GM20000 (cell line): ENCODE measurements at places on chromosomes 11 and 22.

DNA sequence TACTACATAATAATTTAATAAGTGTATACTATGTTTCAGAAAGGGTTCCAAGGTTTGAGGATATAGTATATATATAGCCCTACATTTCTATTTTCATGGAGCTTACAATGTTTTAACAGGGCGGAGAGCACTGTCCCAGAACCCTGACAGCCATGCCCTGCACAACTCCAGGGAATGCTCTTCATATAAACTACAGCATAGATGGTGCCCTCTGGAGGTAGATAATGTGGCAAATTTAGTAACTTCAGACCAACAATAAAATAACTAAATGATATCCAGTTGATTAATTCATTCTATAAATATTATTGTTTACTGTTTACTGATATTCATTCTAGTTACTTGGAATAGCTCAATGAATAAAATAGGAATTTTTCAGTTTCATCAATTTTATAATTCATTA is 693.7 kb upstream of the CCDC179 start:
- no peak for DNase-seq

DNA sequence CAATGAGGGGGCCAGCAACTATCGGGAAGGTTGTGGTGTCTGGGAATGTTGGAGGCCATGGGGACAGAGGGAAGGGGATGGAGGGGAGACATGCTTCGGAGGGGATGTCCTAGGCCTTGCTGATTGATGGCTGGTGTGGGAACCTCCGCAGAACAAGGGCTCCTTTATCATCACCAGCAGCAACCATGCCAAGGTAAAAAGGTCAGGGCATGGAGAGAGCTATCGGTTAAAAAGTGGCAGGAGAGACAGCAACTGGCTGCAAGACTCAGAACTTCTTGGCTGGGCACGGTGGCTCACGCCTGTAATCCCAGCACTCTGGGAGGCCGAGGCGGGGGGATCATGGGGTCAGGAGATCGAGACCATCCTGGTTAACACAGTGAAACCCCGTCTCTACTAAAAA is 3.0 kb downstream of the GSTT4 start:
- DNase-seq, result peak; percentile 4

- no peak for DNase-seq
Measured at GRCh38 chr22:27975381-27976013, 56.4 kb upstream of the PITPNB start.

DNA sequence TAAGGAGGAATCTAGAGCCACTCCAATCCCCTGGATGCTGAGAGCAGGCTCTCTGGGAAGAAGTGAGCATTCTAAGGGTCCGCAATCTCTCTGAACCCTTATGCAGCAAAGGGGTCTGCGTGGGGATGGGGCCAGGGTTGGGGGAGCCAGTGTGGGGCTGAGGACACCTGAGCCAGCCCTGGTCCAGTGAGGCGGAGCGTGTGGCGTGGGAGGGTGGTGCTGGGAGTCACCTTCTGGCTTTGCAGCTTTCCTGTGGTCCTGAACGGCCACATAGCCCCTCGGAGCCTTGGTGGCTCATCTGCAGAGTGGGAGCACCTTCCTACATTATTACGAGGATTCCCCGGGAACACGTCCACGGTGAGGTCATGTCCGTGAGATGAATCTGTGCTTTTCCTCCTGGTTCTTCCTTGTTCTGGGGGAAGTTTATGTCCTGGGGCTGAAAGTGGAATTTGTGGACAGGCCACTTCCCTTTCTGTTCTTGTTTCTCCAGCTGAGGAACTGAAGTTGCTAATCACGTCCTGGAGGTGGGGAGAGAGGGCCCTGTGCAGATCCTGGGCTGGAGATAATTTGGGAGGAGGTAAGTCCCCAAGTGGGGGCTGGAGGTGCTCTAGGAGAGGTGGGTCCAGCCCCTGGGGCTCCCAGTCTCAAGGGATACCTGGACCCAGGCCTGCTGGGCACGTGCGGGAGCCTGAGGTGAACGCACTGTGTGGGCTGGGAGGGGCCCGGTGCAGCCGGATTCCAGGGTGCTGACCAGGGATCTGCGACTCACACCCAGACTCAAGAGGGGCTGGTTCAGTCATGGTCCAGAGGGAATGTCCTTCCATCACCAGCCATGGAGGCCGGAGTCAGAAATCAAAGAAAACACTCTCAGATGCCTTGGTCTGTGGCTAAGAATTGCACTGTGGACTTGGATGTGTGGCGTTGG is 6.1 kb downstream of the MRGPRE start:
- peak; percentile 16 for DNase-seq

- no peak for DNase-seq
Measured at GRCh38 chr11:44464741-44465140, 100.7 kb upstream of the CD82 start.

GRCh38 chr11:23727794-23728193 is 769.1 kb upstream of the LUZP2 start:
- no peak for DNase-seq

- DNase-seq, result no peak
Measured at GRCh38 chr11:24781288-24781687, 284.4 kb downstream of the LUZP2 start.

GRCh38 chr22:21569459-21570170 is 2.1 kb downstream of the UBE2L3 start:
- DNase-seq, result no peak

GRCh38 chr11:86117001-86117711 is 48.3 kb upstream of the PICALM start:
- no peak for DNase-seq

GRCh38 chr11:100528872-100529416 is 158.1 kb upstream of the ARHGAP42 start:
- no peak for DNase-seq

GRCh38 chr11:33731723-33732531 is 4.3 kb downstream of the CD59 start:
- no peak for DNase-seq

DNA sequence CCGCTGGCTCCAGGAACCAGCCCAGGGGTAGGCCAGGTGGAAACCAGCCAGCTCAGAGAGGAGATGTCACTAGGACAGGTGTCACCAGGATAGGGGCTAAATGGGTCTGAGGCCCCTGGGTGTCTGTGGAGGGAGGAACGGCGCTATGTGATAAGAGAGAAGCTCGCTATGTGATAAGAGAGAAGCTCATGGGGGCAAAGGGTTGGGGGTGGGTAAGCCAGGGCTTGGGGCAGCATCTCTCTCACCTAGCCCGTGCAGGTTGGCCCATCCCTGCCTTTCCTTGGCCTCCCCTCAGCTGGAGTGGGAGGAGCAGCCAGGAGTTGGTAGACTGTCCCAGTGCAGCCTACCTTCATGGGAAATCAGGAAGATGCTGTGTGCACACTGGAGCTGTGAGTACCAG is 26.5 kb upstream of the SUSD2 start:
- no peak for DNase-seq

GRCh38 chr22:44760476-44760875 is 8.1 kb downstream of the ARHGAP8 start:
- no peak for DNase-seq

DNA sequence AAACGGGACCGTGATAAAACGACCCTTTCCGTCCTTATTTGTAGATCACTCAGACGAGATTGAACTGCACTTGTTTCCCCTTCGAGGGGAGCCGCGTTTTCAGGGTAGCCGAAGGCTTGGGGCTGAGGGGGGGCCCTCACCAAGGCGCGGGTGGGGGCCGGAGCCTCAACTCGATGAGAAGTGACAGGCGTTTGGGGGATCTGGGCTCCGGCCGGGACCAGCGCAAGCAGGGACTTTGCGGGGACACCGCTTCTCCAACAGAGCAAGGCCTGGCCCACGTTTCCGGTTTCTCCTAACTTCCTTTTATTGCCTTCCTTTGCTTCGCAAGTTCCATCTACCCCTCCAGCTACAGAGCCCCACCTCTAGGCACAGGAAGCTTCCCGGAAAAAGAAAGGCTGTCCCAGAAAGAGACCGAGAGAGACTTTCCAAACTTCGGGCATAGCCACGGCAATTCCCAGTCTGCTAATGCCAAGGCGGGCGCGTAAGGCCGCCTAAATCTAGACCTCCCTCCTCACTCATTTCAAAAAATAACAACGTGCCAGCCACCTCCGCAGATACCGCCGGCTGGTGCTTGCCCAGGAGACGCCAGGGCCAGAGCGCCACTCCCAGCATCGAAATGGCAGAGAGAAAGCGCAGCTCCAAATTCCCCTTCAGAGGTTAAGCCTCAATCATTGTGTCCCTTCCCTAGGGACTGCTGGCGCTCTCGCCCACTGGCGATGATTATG is 6.6 kb downstream of the PAX6 start:
- peak; percentile 42 for DNase-seq

GRCh38 chr22:36086170-36086490 is 57.5 kb upstream of the RBFOX2 start:
- no peak for DNase-seq
